ENCODE measurements at places on chromosomes 4 and X. TPM values are rescaled to one million over a fixed set of nuclear protein-coding genes. Genes with fewer than 3 reads are reported as not detected.

DNA sequence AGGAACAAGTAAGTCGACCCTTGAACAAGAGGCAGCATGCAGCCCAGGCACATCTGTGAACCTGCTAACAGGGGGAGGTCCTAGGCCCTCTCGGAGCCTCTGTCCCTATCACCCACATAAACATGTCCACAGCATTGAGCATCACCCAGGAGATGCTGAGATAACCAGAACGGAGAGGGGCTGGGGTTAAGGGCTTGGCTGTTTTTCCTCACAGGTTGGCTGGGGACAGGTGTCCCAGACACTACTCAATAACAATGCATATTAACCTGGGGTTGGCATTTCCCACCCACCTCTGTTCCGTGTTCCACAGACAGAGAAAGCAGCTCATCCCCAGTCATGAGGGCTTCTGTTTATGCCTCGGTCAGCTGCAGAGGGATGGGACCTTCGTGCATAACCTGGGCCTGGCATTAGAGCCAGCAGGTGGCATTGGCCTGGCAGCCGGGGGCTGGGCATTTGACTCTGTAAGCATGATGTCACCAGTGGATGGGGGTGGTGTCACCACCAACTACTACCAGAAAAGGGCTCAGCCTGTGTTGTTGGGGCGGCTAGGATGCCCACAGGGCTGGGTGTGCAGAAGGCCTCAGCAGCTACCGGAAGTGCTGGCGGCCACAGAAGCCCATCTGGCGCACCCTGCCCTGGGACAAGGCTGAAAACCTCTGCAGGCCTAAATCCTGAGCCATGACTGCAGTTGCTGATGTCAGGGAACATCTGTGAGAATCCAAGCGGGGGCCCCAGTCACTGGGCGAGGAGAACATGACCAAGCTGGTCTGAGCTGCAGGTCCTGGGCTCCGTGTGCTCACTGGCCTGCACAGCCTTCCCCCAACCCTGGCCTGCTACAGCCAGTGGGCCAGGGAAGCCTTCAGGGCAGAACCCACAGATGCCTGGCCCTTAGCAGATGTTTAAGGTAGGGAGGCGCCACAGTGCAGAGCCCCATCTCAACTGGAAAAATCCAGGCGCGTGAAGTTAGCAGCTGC, 351.4 kb downstream of the NR3C2 start:
- no peaks in the 10 kb centered on the region for H3K27me3 ChIP-seq
- no peaks in the 10 kb centered on the region for H3K36me3 ChIP-seq
- H3K27ac ChIP-seq = no peak overlapping the region
- H3K4me3 ChIP-seq = no peak overlapping the region

GRCh38 chrX:13598877-13599276, 29.5 kb downstream of the EGFL6 start:
- H3K27ac ChIP-seq = no peak overlapping the region
- no peak overlapping the region for H3K4me3 ChIP-seq

The UGT2B17 gene
- total RNA-seq = 0.14 TPM

The VSIG1 gene
- total RNA-seq = 0.76 TPM
